ENCODE measurements at places on chromosomes 7 and 10. TPM values are rescaled to one million over a fixed set of nuclear protein-coding genes. Genes with fewer than 3 reads are reported as not detected.

The FGL2 gene
- 3.2 TPM for total RNA-seq

The LRRN3 gene
- 87.5 TPM for total RNA-seq

The PTPN20 gene
- 4.7 TPM for total RNA-seq

The ATP6V1F gene
- total RNA-seq = 57.0 TPM

The BEND7 gene
- total RNA-seq = 12.0 TPM

The LRRTM3 gene
- total RNA-seq = 23.1 TPM

The AGMO gene
- 0.25 TPM for total RNA-seq

The SPDYE6 gene
- total RNA-seq = not detected

The CYP3A7 gene
- not detected for total RNA-seq

The LIPF gene
- total RNA-seq = 3.4 TPM

The NUTM2A gene
- total RNA-seq = 2.7 TPM

The CABCOCO1 gene
- 4.2 TPM for total RNA-seq

The SEMA3C gene
- total RNA-seq = 327 TPM

The SERPINE1 gene
- total RNA-seq = 0.74 TPM

The C7orf33 gene
- total RNA-seq = not detected

The CLEC2L gene
- total RNA-seq = 1.2 TPM

The RADIL gene
- 3.7 TPM for total RNA-seq

The SFTPD gene
- total RNA-seq = 0.25 TPM

The MAD1L1 gene
- total RNA-seq = 18.7 TPM

The MYL7 gene
- total RNA-seq = 0.25 TPM

The NUDT13 gene
- 0.25 TPM for total RNA-seq

The GNG11 gene
- total RNA-seq = 5.4 TPM

The CCDC146 gene
- 11.8 TPM for total RNA-seq

The FOXI2 gene
- not detected for total RNA-seq

The TSPAN12 gene
- total RNA-seq = 3.9 TPM

The TRIM56 gene
- 0.98 TPM for total RNA-seq

The SPDYE5 gene
- not detected for total RNA-seq

The HOGA1 gene
- total RNA-seq = 0.25 TPM

The KLHDC10 gene
- 61.0 TPM for total RNA-seq

The KCP gene
- total RNA-seq = 0.25 TPM

The SOSTDC1 gene
- 19.2 TPM for total RNA-seq

The OR2F1 gene
- under 0.01 TPM for total RNA-seq

The MRLN gene
- total RNA-seq = 0.49 TPM

The OGDH gene
- total RNA-seq = 32.2 TPM

The GGCT gene
- 20.2 TPM for total RNA-seq

The FAM25A gene
- not detected for total RNA-seq

The MICU1 gene
- total RNA-seq = 63.9 TPM

The IDI2 gene
- total RNA-seq = not detected

The OPN4 gene
- not detected for total RNA-seq

The CASD1 gene
- 90.2 TPM for total RNA-seq

The DGKB gene
- 3.9 TPM for total RNA-seq

The TUBB8 gene
- total RNA-seq = not detected

The LYZL2 gene
- total RNA-seq = not detected

The CPA2 gene
- not detected for total RNA-seq

The OR2A5 gene
- total RNA-seq = not detected

The CAMK2B gene
- 76.7 TPM for total RNA-seq

The OR6V1 gene
- total RNA-seq = not detected

The PODXL gene
- 21.6 TPM for total RNA-seq

The AS3MT gene
- 9.1 TPM for total RNA-seq

The SPDYE2 gene
- total RNA-seq = not detected

The DPYSL4 gene
- 39.3 TPM for total RNA-seq
